ENCODE measurements at places on chromosomes 7 and 10. TPM values are rescaled to one million over a fixed set of nuclear protein-coding genes. Genes with fewer than 3 reads are reported as not detected.

The SPDYE16 gene
- not detected for total RNA-seq

The PIK3CG gene
- total RNA-seq, result under 0.01 TPM

The LBX1 gene
- total RNA-seq, result not detected

The OPN4 gene
- total RNA-seq, result not detected

The CYP2C19 gene
- not detected for total RNA-seq

The PALD1 gene
- 0.21 TPM for total RNA-seq

The RBP4 gene
- total RNA-seq, result 0.24 TPM

The TUBAL3 gene
- total RNA-seq, result 0.72 TPM

The MOGAT3 gene
- total RNA-seq, result not detected

The MRM2 gene
- total RNA-seq, result 17.3 TPM

The TMEM236 gene
- not detected for total RNA-seq

The DNAJC12 gene
- 1.7 TPM for total RNA-seq

The PIP gene
- total RNA-seq, result not detected

The RBM48 gene
- 5.1 TPM for total RNA-seq

The TAC1 gene
- total RNA-seq, result 2.9 TPM

The MYH16 gene
- total RNA-seq, result under 0.01 TPM

The NEUROD6 gene
- total RNA-seq, result not detected

The ARHGEF5 gene
- total RNA-seq, result 14.9 TPM

The ZNF727 gene
- total RNA-seq, result under 0.01 TPM

The PKD2L1 gene
- total RNA-seq, result not detected

The C10orf53 gene
- not detected for total RNA-seq

All from tracheal epithelial cell (primary cell).